AG08395 (cell line): ENCODE measurements at places on chromosomes 5 and 9.

- DNase-seq: no peak
These were observed 29.7 kb upstream of the F2RL2 start for GRCh38 chr5:76652809-76653414.

GRCh38 chr9:72280913-72281500 is 84.0 kb downstream of the ZFAND5 start:
- peak; percentile 80 for DNase-seq

GRCh38 chr5:170612256-170612678 is 108.4 kb downstream of the KCNIP1 start:
- no peak for DNase-seq

- DNase-seq: no peak
These were observed 811.0 kb downstream of the NR2F1-AS1 start for GRCh38 chr5:92769978-92770377.

GRCh38 chr5:102866237-102866600 is 111.1 kb downstream of the PAM start:
- DNase-seq: no peak

DNA sequence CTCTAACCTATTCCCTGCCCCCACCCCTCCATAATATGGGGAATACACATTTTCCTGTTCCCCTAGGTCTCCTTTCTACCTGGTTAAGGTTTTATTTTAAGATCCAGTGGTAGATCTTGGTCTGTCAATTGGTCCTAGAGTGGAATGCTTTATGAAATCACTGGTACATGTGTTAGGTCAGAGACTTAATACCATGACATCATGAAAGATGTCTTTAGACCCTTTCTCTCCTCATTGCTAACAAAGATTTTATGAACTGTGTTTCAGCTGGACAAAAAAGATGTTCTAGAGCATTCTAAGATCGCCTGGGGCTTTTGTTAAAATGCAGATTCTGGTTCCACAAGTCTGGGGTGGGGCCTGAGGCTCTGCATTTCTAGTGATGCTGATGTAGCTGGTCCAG is 9.1 kb downstream of the GSN start:
- DNase-seq: no peak

DNA sequence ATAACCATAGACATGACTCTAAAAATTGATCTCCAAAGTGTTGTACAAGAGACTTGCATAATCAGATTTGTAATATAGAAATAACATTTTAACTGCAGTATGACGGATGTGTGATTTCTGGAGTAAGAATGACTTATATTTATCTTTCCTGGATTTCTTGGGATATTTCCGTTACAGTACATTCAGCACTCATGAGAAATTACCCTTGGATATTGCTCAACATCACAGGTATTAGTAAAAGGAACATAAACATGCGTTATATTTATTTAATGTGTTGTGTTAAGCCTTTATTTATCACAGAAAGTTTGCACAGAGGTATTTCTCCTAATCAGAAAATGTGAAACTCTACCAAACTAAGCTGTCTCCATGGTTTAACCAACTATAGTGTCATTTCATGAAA is 1823.9 kb upstream of the C9orf72 start:
- DNase-seq: no peak

- no peak for DNase-seq
These were observed 52.5 kb upstream of the CDKN2AIPNL start for GRCh38 chr5:134463991-134464760.

- no peak for DNase-seq
These were observed 49.4 kb downstream of the ASTN2 start for GRCh38 chr9:117365438-117365837.

GRCh38 chr5:136153581-136154236 is 21.1 kb downstream of the SMAD5 start:
- DNase-seq: no peak

DNA sequence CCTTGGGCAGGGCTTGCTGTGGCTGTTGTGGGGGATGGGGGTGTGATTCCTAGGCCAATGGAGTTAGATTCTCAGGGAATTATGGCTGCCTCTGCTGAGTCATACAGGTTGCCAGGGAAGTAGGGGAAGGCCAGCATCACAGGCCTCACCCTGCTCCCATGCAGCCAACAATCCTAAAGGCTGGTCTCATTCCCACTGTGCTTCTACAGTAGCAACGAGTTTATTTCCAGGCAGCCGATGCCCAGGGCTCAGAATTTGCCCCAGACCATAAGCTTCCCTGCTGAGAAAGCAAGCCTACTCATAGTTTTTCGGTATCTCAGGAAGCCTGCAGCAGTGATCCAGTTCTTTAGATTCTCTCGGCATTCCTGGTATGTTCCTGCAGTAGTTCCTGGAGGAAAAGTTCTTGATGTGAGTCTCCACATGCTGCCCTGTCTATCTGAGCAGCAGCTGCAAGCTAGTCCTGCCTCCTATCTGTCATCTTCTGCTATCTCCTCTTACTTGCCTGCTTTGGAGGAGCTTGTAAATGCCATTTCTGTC is 59.3 kb upstream of the SELENOP start:
- no peak for DNase-seq

- no peak for DNase-seq
These were observed 74.5 kb upstream of the MAP3K1 start for GRCh38 chr5:56740868-56741267.

DNA sequence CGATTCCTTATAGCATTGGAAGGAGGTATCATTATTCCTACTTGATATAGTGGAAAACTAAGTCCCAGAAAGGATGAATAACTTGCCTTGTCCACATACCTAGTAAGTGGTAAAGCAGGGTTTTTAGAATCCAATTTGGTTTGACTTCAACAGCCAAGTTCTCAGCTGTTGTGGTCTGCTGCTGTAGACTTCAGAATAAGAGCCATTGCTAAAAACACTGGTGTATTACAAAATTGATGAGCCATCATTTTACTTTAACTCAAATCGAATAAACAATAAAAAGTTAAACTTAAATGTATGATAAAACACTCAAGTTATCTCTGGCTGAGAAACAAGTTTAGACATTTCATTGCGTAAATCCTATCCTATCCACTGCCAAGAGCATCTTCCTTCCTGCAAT is 610.8 kb downstream of the TLE1 start:
- no peak for DNase-seq

GRCh38 chr9:136865041-136865767 is 904 bp downstream of the EDF1 start:
- DNase-seq: no peak

DNA sequence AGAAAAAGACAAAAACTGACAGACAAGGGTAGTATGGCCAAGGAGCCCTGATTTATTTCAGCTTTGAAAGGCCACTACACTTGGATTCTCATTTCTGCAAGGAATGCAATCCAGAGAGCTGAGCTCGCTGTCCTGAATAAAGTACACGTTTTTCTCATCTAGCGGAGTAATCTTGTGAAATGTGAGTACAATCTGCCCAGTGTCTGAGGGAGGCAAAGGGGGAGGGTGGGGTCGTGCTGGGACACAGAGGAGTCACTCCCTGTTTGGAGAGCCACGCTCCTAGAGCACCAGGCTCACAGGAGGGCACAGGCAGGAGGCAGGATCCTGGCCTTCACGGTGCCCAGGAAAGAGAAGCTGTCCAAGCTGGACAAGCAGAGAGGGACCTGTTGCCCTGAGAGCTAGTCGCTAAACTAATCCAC is 51.0 kb upstream of the IFNK start:
- peak; percentile 59 for DNase-seq

- DNase-seq: no peak
These were observed 807.9 kb downstream of the PRELID2 start for GRCh38 chr5:145027286-145027685.

DNA sequence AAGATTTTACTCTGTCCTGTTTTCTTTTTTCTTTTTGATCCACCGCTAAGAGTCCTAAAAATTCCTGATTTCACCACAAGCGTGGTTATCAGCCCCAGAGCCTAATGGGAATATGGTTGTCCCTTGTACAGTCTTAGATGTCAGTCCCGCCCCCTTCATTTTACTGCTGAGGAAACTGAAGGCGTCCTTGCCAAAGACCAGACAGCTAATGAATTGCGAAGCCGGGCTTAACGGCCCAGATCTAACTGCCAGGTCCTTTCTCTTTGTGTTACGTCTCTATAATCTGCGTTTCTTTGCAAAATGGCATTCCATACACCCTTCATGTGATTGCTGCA is 497 bp downstream of the NSA2 start:
- DNase-seq: peak; percentile 39

DNA sequence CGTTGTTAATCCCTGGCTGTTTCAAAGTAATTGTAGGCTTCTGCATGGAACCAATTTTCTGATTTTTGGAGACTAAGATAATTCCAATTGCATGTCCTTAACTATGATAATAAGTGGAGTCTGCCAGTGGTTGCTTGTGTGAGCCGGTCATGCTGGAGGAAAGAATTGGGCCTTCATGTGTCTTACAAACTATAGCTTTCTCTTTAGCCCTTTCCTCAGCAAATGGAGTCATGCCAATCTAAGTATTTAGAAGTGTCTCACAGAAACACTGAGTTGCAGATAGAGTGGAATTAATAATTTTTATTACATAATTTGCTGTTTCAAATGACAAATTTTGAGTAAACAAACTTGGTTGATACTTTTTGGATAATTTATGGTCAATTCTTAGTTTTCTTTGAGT is 200.4 kb downstream of the FBXL7 start:
- no peak for DNase-seq

DNA sequence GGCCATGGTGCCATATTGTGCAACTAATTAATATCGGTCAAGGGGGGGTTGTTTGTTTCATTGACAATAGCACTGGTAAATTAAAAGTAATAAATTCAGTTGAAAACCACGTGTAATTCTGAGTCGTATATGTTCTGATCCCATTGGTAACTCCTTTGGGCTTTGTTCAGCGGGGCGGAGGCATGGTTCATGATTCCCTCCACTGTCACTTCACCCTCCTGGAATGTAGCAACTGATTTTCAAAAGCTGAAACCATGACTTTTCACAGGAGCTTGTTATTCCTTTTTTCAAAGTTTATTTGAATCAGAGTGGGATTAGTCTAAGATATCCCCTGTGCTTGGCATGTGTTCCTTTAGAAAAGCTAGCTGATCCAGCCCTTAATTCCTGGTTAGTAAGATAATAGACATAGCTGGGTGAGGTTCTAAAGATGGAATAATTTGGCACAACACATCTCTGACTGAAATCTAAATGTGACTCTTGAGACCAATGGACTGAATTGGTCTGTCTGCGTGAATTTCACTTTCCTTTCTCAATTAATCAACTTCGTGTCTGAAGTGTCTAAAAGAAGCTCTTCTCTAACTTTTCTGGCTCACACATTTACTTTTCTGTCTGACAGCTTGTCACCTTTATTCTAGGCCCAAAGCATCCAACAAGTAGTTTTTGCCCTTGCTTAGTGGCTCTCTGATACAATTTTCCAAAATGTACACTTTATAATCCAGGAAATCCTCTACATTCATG is 185.7 kb upstream of the VCAN start:
- no peak for DNase-seq

DNA sequence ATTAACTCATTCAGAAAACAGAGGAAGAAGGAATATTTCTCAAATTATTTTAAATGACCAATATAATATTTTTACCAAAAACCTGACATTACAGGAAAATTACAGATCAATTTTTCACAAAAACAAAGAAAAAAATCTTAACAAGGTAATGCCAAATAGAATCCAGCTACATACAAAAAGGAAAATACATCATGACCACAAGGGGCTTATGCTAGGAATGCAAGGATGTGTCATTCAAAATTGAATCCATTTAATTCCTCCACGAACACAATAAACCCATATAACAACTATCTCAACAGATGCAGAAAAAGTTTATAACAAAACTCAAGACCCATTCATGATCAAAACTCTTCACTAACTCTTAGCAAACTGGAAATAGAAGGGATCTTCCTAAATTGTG is 239.8 kb downstream of the EPB41L4A start:
- no peak for DNase-seq

GRCh38 chr5:176836811-176837706 is 26.7 kb downstream of the UNC5A start:
- DNase-seq: no peak

GRCh38 chr5:119275601-119276173 is 80.1 kb upstream of the TNFAIP8 start:
- DNase-seq: no peak

DNA sequence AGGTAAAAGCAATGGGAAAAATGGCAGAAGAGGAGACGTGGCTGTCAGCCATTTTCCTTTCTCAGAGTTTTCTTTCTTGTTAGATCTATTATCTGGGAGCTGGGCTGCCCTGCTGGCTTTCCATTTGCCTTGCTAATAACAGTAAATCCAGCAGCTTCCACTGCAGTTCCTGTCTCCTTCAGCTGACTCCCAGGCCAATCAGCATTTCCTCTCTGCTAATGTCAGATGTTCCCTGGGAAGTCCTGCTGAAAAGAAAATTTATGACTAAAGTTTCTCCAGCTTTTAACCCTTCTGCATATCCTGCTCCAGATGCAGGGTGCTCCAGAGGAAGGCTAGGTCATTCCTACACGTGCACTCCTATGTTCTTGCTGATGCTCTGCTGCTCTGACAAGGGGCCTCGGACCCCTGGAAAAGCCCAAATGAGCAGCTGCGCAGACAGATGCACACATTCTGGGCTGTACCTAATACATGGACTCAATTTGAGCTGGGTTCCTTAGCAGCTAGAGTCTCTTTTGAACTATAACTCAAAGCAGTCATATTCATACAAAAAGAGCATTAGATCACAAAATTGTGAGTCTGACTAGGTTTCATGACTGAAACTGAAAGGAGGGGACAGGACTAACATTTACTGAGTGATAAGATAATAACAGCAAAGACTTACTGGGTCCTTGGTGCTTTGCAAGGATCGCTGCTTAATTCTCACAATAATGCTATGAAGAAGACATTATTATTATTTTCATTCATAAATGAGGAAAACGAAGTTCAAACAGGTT is 182.2 kb downstream of the MAPKAP1 start:
- DNase-seq: peak; percentile 21

DNA sequence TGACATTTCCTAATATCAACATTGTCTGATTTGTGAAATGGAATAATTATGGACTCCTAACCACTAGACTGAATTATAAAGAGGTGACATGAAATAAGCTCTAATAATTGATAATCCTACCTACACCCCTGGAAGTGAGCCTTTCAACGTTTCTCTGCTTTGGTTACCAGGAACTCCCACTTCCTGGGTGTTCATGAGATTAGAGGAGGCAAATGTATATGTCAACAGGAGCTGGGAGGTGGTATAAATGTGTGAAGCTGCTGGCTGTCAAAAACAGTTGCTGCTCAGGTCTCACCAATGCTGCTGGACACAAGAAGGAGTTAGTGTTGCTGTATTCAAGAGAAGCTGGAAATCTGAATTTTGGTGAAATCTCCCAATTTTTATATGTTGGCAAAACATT is 96.8 kb downstream of the CAMK4 start:
- DNase-seq: no peak

- no peak for DNase-seq
These were observed 27.2 kb downstream of the DNAI1 start for GRCh38 chr9:34485822-34486221.
